HS-27A (cell line): ENCODE measurements at places on chromosomes 6 and 20.

- DNase-seq, result no peak
These were observed 251.6 kb upstream of the TAB2 start for GRCh38 chr6:149065658-149066556.

- DNase-seq, result no peak
These were observed 42.8 kb downstream of the APCDD1L start for GRCh38 chr20:58472273-58473018.

- DNase-seq, result no peak
These were observed 15.8 kb upstream of the CEP162 start for GRCh38 chr6:84243240-84243639.

DNA sequence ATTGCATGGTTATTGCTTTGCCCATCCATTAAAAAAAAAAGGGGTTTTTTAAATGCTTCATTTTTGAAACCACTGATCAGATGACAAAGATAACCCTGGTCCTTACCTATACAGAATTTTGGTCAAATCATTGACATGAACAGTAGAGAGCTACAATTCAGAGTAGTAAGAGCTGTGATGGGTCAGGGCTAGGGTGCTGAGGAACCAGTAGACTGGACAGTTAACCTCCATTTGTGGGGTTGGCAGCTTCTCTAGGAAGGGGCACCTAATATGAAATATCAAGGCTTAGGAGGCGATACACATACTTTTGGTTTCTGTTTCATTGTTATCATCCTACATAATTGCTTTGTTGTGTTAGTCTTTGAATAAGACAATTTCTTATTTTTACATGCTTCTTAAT lies 55.1 kb downstream of the ORC3 start:
- DNase-seq, result no peak

DNA sequence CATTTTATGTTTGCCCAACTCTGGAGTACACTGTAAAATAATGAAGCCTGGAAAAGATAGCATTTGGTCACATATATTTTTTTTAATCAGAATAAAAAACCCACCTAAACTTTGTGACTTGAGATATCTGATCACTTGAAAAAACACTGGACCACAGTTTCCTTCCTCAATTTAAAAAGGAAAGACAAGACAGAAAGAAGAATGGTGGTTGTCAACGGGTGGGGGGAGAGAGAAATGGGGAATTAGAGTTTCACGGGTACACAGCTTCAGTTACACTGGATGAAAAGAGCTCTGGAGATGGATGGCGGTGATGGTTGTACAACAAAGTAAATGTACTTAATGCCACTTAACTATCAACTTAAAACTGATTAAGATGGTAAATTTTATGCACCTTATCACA lies 14.7 kb upstream of the DST start:
- DNase-seq, result no peak

DNA sequence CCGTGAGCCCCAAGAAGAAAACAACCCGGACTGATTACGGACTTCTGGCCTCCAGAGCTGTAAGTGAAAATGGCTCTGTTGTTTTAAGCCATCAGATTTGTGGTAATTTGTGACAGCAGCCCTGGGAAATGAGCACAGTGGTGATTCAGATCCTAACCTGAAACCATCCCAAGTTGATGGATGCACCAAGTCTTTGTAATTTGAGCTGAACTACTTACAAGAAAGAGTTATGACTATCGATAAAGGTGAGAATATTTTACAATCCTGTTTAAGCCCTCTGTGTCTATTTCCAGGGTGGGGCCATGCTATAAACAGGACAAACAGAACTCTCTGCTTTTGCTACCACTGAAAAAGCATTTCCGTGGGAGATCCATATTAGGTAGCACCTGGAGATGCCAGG lies 19.1 kb upstream of the RIN2 start:
- DNase-seq, result no peak

- DNase-seq, result no peak
These were observed 26.5 kb downstream of the DAAM2 start for GRCh38 chr6:39818695-39819094.

DNA sequence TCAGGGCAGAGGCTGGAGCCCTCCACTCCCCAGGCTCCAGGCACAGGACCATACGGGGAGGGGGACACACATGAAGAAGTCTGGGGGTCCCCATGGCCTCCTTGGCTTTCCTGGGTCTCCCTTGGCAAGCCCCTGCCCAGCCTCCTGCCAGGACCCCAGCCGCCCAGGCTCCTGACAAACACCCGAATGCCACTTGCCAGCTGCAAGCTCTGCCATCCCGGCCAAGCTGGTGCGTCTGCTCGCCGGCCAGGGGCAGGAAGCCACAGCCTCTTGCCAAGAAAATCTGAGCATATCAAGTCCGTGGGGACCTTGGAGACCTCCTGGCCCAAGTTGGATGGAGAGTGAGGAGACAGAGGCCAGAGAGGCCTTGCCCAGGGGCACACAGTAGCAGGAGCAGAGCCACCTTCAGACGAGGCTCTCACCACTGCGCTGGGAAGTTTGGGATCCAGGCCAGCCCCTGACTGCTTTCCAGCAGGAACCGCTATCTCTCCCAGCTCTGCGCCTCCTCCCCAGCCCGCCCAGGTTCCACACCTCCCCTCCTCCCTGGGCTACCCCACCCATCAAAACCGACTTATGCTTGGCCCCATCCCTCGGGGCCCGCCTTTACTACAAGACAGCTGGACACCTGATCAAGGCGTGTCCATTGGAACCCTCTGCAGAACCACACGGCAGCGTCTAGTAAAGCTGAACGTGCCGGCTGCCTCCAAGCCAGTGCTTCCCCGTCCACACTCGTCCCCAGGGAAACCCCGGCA lies 80.2 kb downstream of the GRM4 start:
- DNase-seq, result no peak

DNA sequence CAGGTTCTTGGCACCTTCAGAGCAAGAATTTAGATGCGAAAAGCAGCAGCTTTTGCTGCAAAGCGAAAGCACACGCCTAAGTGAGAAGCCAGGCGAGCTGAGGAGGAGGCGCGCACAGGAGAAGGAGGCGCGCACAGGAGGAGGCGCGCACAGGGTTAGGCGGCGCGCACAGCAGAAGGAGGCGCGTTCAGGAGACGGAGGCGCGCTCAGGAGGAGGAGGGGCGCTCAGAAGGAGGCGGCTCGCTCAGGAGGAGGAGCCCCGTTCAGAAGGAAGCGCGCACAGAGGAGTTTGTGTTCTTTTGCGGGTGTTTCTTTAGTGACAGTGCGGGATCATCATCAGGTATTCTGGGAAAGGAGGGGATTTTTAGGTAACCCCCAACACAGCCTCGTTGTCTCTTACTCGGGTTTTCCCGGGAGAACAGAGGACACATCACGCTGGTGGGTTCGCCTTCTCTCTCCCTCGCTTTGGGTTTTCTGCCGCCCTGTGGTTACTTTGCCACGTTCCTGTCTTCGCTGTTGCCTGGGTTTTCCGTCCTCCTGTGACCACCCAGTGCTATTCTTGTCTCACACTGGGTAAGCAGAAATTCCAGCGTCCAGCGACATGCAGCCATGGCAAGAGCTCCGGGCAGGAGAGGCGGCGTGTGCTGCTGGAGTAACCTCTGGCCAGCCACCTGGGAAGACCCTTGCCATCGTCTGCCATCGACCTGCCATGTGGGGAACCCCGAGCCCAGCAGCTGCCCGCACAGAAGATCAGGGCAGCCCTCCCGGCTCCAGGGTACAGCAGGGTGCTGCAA lies 47.0 kb downstream of the WDR27 start:
- peak; percentile 26 for DNase-seq

DNA sequence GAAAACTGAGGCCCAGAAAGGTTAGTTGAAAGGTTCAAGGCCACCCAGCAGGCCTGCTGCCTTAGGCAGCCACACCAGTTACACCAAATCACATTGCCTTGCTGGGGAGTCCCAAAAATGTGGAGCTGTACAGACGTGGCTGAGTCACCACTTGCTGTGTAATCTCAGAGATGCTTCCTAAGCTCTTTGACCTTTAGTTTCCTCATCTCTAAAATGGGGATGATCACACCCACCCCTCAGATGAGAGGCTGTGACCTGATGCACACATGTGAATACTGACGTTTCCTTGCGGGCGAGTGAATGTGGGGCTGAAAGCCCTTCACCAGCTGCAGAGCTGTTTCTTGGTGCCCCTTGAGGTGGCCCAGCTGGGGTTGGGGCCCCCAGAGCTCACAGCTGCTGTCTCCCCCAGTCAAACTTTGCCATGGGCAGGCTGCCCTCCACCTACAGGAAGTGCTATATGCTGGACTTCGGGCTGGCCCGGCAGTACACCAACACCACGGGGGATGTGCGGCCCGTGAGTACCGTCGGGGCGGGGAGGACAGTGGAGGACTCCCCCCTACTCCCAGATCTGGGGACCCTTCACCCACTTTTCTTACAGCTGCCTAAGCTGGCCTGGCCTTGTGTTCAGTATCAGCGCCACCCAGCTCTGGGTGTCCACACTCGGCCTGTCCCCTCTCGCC lies 11.0 kb downstream of the TTBK1 start:
- no peak for DNase-seq

GRCh38 chr6:16141514-16141913 lies 12.6 kb downstream of the MYLIP start:
- no peak for DNase-seq

- DNase-seq, result no peak
These were observed 49.3 kb downstream of the EZR start for GRCh38 chr6:158769771-158770432.

- no peak for DNase-seq
These were observed 69.1 kb upstream of the PRSS16 start for GRCh38 chr6:27178407-27178730.

DNA sequence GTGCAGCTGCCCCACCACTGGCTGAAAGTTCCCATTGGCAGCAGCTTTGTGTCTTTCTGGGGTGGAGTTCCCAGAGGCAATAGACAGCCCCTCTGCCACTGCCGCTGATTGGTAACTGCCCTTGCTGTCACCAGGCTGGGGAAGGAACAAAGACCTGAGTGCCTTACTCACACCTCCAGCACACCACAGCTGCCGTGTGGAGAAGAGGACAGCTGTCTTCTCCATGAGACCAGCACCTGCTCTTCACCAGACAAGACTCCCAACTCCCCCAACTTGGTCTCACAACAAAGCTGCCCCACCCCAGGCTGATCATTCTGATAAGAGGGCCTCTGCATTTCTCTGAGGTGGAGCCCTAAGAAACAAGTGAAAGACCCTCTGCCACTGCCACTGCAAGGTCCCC lies 39.7 kb upstream of the PTCHD4 start:
- no peak for DNase-seq

GRCh38 chr20:17026346-17026745 lies 200.5 kb upstream of the PCSK2 start:
- DNase-seq, result no peak

- DNase-seq, result no peak
These were observed 154.7 kb downstream of the PHF3 start for GRCh38 chr6:63790334-63790733.

GRCh38 chr6:73394577-73395354 lies at the start of gene DDX43:
Gene DDX43 (plus strand): TSS chr6:73394828. CDS start chr6:73394906, 78 bp downstream.
- no peak for DNase-seq

DNA sequence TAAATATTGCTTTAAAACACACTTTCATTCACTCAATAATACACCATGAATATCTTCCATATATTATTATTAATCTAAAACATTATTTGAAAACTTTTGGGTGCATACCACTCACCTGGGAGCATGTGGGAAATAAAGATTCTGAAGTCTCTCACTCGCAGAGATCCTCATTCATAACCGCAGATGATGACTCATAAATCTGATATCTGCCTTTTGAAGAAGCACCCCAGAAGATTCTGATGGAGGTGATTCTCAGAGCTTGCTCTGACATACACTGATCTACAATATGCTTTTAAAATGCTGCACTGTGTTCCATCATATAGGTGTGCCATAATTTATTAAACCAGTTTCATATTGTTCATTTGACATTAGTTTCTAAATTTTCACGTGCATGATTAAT lies 135.0 kb upstream of the SGK1 start:
- DNase-seq, result no peak

- DNase-seq, result no peak
These were observed 2.1 kb downstream of the CTSZ start for GRCh38 chr20:59004763-59005522.

DNA sequence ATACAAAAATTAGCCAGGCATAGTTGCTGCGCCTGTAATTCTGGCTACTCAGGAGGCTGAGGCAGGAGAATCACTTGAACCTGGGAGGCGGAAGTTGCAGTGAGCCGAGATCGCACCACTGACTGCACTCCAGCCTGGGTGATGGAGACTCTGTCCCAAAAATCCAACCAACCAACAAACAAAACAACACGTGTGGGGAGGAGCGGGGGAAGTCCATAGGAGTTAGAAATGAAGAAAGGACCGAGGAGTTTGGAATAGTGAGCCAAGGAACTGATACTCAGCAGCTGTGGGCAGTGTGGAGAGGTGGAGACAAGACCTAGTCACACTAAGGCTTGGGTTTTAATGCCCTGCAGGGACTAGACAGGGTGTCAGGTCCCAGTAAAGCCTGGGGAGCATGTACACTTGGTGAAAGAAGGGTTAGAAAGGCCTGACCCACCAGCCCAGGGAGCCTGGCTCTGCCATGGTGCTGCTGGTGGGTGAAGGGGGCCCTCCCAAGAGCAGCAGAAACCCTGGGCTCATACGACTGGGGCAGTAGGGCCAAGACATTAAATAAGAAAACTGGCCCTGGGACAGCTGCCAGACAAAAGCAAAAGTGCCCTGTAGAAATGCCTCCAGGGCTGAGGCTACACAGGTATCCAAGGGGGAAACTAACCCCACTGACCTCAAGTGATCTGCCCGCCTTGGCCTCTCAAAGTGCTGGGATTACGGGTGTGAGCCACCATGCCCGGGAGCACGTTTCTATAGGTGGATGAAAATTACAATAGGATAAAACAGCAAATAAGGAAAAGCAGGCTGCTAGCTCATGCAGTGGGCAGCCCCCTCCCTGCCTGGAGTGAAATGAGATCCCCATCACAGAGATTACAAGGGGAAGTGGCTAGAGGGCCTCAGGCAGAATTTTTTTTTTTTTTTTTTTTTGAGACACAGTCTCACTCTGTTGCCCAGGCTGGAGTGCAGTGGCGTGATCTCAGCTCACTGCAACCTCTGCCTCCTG lies 58.0 kb downstream of the MYH7B start:
- DNase-seq, result no peak

GRCh38 chr20:37346236-37346534 lies 245 bp downstream of the SRC start:
- DNase-seq, result no peak

DNA sequence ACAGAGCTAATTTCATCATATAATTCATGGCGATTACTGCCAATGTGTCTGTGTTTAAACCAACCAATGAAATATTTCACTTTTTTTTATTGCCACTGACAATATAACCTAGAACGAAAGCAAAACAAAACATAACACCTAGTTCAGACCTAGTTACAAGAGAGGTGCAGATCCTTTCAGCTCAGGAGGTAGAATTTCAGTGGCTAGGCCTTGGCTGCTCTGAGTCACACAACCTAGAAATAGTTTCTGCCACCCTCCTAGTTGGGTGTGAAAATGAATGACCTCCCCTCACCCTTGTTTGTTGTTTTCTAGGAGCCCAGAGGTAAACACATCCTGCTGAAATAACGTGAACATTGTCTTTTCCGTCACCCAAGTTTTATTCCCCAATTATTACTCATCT lies 356.3 kb downstream of the HTR1B start:
- no peak for DNase-seq
